Stimulated activated CD4-positive, alpha-beta T cell treated with anti-CD3 and anti-CD28 coated beads, TNF-alpha, amount 100 ng/mL, for 24 hours (primary cell): ENCODE measurements at places on chromosomes 5 and 9.

GRCh38 chr9:127500399-127500798 lies 49.1 kb downstream of the LRSAM1 start:
- no peak for DNase-seq

GRCh38 chr5:110630350-110630749 lies 96.1 kb downstream of the TMEM232 start:
- DNase-seq, result no peak

DNA sequence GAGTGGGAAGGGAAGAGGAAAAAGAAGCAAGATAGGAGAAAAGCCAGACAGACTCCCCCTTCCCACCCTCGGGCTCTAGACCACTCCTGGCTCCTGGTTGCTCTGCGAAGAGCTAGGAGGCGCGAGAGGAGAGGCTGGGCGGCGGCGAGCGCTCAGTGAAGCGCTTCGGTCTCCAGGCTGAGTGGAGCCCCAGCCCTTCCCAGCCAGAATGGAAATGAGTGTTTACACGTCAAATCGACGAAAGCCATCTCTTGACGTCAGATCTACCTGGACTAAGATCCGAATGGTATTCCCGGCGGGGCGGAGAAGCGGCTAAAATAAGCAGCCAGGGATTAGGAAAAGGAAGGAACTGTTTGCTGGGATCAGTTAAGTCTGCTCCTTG lies at the start of gene PCSK1:
Gene PCSK1, minus strand, starts transcription at position 183 of the 382 bp plus-strand sequence. CDS start 206 bp downstream, outside the sequence.
- no peak for DNase-seq

DNA sequence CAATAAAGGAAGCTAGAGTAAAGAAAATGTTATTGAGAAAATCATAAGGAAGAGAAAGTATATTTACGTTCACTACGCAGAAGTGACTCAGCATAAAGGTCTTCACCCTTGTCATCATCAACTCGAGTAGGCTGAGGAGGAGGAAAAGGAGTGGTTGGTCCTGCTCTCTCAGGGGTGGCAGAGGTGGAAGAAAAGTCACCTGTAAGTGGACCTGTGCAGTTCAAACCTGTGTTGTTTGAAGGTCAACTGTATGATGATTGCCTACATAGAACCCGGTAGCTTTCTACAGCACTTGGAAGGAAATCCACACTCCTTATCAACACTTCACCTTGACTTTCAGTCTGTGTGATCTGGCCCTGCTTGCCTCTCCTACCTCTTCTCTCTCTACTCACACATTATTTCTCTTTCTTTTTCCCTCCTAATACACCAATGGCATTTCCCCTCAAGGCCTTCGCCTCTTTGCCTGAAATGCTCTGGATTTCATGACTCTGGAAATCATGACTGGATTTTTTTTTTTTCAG lies 109.3 kb upstream of the CPEB4 start:
- no peak for DNase-seq

DNA sequence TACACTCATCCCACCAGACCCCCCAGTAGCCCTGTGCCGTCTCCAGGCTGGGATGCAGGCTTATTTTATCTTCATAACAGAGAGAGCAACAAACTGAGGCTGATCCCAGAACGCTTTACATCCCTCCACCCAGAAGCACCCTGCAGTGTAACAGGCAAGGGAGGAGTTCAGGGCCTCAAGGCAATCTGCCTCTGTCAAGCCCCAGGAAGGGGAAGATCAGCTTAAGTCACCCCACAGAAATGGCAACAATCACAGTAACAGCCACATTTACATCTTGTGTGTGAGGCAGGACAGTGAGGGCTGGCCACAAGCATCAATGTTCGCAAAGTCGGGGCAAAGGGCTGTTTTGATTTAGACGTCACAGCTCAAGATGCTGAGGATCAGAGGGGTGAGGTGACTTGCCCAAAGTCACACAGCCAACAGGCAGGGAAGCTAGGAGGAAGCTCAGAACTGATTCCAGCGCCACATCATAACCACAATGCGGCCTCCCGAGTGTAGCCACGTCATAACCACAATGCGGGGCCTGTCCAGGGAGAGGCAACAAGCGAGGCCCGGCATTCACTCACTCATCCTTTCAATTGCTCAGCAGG lies 14.4 kb downstream of the STK10 start:
- DNase-seq, result peak; percentile 84

GRCh38 chr9:74284581-74285450 lies 212.3 kb upstream of the RORB start:
- no peak for DNase-seq

GRCh38 chr9:131282688-131283422 lies 6.5 kb upstream of the FAM78A start:
- no peak for DNase-seq

- DNase-seq, result no peak
Observed at GRCh38 chr5:154475591-154476353, 2.3 kb downstream of the HAND1 start.

DNA sequence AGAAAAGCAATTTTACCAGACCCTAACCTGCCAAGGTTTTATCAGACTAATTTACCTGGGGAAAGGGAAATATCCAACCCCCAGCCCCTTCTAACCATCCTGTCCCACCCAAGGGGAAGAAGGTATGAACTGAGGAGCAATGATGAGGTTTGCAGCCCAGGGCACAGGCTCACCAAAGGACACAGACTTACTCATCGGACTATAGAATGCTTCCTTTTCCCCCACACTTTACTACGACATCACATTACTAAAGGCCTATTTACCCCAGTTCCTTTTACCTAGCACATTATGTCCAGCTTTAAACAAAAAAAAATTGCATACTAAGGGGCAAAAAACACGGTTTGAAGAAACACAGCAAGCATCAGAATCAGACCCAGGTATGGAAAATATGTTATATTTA lies 94.1 kb upstream of the FST start:
- DNase-seq, result no peak

- DNase-seq, result no peak
Observed at GRCh38 chr5:164319161-164319560, 813.7 kb downstream of the MAT2B start.

DNA sequence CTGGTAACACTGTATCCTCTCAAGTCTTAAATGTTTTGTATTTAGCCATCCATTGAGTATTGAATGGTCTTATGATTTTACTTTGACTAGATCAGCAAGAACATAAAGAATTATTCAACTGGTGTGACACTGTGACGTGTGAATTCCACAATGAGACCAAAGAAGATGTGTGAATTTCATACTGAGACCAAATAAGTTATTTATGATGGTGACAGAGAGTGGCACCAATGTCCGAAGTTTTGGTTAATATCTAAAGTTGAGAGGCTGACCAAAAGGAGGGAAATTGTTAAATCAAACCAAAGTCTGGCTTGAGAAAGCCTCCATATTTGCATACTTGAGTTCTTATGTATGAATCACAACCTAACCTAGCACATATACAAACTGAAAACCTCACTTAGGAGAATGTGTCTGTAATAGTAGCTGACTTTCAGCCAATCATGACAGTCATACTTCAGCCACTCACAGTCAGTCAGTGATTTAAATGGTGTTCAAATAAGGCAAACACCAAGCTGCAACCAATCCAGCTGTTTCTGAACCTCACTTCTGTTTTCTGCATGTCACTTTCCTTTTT lies 31.5 kb upstream of the FAM170A start:
- DNase-seq, result no peak

DNA sequence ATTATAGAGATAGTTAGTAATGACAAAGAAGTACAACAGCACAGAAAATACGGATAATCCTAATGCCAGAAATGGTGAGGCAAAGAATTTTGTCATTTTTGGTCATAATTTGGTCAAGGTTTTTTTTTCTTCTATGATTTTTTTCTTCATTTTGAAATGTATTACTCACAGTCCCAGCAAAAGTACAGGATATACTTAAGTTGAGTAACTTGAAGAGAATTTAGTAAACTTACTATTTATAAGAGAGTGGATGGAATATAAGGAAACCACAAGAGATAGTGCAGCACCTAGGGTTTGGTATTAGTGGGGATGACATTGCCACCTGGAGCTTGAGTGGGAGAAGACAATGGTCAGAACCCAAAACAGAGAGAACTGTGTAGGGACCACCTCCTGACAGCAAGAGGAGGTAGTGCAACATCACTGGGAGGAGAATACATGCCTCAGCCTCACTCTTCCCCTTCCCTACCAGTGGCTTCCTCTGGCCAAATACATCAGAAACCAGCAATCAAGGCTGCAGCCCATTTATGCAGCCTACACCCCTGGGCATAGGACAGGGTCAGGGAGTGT lies 434.5 kb upstream of the TRPC7 start:
- DNase-seq, result no peak
